GM03348 (cell line): ENCODE measurements at places on chromosomes 12 and 14.
A peak's percentile ranks its signal among the peaks of the same experiment; 100 is the strongest.

- peak; percentile 76 for DNase-seq
These were observed 32.7 kb upstream of the FBLN5 start for GRCh38 chr14:91980157-91980556.

GRCh38 chr12:43348221-43348620 is 203.8 kb downstream of the ADAMTS20 start:
- DNase-seq = peak; percentile 4

- peak; percentile 44 for DNase-seq
These were observed 135.8 kb downstream of the SLC8A3 start for GRCh38 chr14:70052990-70053389.

- DNase-seq = peak; percentile 45
These were observed 147.8 kb upstream of the ATP2B1 start for GRCh38 chr12:89856431-89856830.

GRCh38 chr12:65858831-65859230 is 34.5 kb downstream of the HMGA2 start:
- DNase-seq = peak; percentile 17

DNA sequence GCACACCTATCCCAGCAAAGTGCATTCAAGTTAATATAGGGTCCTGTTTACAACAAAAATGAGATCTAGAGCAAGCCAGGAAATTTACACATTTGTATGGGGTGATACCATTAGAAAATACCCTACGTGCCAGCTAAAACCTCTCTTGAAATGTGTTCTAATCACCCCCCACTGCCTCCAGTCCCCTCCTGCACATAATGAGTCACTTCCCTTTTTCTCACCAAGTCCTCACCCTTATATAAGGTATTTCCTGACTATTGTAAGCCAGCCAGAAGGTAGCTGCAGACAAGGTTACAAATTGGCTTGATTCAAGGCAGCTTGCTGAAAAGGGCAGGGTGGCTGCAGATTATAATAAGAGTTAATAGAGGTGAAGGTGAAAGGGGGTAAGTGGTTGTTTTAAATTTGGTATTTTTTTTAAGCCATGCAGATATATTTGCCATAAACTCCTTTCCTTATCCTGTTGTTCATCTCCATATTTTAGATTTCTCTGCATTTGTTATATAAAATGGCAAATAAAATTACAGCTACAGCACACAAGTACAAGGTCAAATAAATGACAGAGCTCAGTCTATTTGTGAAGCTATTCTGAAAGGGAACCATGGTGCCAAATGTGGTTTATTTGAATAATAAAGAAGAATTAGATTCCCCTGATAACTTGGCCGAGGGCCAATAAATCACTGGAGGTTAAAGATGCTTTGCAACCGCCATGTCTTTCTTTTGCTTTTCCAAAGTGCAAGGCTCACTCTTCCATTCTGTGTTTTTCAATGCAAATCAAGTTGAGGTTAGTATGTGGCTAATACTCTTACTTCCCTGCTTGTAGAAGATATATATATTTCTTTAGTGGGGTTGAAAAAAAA is 385.9 kb downstream of the EGLN3 start:
- DNase-seq = no peak

DNA sequence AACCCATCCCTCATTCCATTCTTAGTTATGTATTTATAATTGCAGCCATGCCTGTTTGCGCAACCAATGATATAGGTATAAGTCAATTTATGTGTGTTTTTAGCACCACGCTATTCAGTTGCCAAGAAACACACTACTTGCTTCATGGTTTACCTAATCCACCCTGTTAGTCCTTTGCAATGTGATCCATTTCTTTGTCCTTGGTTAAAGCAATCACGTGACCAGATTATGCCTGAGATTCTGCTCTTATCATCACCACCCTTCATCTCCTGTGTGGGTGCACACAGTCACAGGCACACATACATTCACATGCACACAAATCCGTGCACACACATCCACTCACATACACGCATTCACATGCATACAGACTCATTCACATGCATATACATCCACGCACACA is 52.3 kb upstream of the KCNA5 start:
- no peak for DNase-seq

DNA sequence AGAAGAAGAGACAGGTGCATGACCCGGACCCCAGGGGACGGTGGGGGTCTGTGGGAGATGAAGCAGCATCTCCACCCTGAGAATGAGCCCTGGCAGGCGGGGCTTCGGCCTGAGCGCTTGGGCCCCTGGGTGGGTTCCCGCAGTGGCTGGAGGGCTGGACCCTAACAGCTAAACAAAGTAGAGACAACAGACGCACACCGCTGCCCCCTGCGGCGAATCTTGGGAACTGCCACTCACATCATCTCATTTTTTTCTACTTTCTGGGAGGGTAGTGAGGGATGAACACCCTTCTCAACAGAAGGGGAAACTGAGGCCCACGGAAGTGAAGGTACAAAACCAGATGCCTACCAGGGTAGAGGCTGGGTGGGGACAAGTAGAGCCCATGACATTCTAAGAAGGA is 104.7 kb downstream of the RFLNA start:
- peak; percentile 66 for DNase-seq

DNA sequence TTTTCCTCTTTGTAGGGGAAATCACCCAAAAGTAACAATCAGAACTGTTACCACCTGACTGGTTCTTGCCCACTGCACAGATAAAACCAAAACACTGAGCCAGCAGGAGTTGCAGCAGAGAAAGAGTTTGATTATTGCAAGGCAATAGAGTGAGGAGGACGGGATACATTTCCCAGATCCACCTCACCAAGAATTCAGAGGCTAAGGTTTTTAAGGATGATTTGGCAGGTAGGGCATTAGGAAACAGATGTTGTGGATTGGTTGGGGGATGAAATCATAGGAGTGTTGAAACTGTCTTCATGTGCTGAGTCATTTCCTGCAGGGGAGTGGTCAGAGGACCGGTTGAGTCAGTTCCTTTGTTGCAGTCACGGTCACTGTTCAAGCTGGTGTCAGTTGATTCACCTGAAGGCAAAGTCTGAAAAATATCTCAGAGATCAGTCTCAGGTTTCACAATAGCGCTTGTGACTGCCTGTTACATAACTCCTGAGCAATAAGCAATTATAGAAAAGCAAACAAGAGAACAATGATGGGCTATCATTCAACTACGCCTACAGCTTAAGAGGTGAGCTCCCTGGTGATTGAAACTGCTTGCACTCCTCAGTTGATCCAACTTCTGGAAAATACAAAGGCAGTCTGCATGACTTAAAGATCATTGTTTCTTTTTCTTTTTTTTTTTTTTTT is 20.3 kb upstream of the AMN1 start:
- peak; percentile 87 for DNase-seq

GRCh38 chr12:42695490-42695995 is 106.0 kb upstream of the PRICKLE1 start:
- no peak for DNase-seq

GRCh38 chr14:87045246-87045645 is 947.7 kb downstream of the GALC start:
- no peak for DNase-seq

DNA sequence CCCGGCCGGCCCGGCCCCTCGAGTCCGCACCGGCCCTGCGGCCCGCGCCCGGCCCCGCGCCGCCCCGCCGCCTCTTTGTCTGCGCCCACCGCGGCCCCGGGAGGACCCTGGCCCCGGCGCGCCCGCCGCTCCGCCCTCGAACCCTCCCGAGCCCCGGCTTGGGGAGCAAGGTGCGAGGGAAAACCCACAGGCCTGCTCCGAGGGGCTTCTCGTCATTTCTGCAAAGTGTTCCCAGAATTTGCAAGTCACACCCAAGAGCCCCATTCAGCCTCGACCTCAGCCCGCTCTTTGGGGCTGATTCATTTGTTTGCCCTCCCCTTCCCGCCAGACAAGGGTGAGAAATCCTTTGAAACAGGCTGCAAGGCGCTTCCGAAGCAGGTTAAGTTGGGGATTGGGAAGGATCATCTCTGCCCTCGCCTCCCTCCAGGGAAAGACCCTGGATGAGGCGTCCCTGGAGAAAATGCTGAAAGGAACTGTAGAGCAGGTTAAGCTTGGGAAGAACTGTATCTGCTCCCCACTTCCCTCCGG is 325 bp upstream of the CLIP1 start:
- DNase-seq = peak; percentile 62

GRCh38 chr12:111457071-111457470 is 51.3 kb downstream of the SH2B3 start:
- no peak for DNase-seq

GRCh38 chr12:4446335-4446734 is 720 bp upstream of the FGF6 start:
- DNase-seq = no peak

DNA sequence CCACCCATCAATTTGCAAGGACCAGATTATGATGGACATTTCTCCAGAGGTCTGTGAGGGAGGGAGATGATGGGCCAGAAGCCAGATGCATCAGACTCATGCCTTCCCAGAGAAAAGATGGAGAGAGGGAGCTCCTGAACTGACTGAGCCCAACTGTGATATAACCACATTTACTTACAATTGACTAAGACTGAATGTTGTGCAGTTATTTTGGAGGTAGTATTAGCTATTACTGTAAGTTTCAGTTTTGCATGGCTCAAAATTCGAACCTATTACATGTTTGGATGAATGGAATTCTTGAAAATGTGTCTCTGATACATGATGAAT is 211.1 kb upstream of the SFSWAP start:
- no peak for DNase-seq

- no peak for DNase-seq
These were observed 20.9 kb upstream of the ATP5MC2 start for GRCh38 chr12:53696655-53697331.

DNA sequence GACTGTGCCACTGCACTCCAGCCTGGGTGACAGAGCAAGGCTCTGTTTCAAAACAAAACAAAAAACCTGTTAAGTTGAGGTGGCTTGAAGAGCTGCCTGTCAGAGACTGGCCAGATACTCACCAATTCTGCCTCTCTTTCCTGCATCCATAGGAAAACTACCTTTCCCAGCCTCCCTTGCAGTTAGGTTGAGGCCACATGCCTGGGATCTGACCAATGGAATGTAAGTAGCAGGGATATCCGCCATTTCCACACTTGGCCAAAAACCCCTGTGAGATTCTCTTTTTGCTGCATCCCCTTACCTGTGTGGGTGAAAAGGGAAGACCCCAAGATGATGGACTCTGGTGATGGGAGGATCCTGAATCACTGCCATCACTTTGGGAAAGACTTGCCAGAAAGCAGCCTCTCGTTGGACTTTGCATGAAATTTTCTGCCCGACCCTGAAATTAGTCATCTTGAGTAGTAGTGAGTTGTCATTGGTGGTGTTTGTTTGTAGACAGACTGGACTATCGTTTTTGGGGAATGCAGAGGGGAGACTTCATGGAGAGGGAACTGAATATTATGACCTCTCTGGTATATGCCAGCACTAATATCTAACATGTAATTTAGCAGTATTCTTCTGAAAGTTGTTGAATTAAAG is 14.0 kb downstream of the GPR68 start:
- DNase-seq = peak; percentile 47

- DNase-seq = no peak
These were observed 49.6 kb upstream of the PTCSC3 start for GRCh38 chr14:36226164-36226563.
